ENCODE measurements at places on chromosomes 6 and 20. TPM values are rescaled to one million over a fixed set of nuclear protein-coding genes. Genes with fewer than 3 reads are reported as not detected.

GRCh38 chr6:164947164-164947563 is 362.2 kb downstream of the C6orf118 start:
- DNase-seq, result no peak

DNA sequence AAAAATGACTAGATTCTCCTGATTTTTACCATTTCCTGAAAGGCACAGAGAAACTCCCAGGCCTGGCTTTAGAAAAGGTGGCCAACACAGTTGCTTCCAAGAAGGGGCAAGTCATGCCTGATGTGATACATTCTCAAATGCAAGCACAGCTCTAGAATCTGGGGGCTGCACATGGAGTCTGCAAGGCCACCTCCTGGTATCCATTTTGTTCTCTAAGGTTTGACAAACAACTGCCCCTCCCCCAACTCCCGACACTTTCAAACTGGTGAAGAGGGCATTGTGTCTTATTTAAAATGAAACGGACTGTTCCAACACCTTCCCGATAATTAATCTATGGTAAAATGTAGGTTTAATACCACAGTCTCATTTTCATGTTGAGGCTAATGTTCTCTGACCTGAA is 220.2 kb upstream of the CEP162 start:
- DNase-seq, result no peak

- DNase-seq, result no peak
Measured at GRCh38 chr6:120966321-120966720, 368.0 kb downstream of the TBC1D32 start.

The GRM4 gene
- total RNA-seq, result not detected

- no peak for DNase-seq
Measured at GRCh38 chr6:142518126-142518525, 216.3 kb downstream of the ADGRG6 start.

The C6orf132 gene
- total RNA-seq, result 2.0 TPM

The TAP1 gene
- 19.1 TPM for total RNA-seq

- DNase-seq, result no peak
Measured at GRCh38 chr6:27505209-27506027, 32.5 kb upstream of the ZNF184 start.
